ENCODE measurements at places on chromosomes 11 and 22.

GRCh38 chr22:39278040-39278439 is 33.3 kb upstream of the PDGFB start:
- DNase-seq: no peak

DNA sequence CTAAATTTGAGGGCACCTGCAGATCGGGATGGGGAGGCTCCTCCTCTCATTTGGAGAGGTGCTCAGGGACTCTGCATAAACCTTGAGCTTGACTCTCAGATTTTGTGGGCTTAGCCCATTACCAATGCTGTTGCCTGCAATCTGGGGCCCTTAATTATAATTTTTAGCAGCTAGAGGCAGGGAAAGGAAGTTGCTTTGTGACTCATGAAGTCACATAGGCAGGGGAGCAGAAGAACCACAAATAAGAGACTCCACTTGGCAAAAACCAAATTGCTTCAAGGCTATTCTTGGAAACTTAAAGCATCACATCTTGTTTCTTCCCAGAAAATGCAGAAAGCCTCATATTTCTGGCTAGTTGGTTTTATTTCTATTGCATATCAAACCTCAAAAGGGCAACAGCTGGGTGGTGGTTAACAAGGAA is 46.9 kb downstream of the MICAL2 start:
- DNase-seq: no peak

GRCh38 chr11:3197878-3198528 is 20.6 kb downstream of the MRGPRG start:
- no peak for DNase-seq

DNA sequence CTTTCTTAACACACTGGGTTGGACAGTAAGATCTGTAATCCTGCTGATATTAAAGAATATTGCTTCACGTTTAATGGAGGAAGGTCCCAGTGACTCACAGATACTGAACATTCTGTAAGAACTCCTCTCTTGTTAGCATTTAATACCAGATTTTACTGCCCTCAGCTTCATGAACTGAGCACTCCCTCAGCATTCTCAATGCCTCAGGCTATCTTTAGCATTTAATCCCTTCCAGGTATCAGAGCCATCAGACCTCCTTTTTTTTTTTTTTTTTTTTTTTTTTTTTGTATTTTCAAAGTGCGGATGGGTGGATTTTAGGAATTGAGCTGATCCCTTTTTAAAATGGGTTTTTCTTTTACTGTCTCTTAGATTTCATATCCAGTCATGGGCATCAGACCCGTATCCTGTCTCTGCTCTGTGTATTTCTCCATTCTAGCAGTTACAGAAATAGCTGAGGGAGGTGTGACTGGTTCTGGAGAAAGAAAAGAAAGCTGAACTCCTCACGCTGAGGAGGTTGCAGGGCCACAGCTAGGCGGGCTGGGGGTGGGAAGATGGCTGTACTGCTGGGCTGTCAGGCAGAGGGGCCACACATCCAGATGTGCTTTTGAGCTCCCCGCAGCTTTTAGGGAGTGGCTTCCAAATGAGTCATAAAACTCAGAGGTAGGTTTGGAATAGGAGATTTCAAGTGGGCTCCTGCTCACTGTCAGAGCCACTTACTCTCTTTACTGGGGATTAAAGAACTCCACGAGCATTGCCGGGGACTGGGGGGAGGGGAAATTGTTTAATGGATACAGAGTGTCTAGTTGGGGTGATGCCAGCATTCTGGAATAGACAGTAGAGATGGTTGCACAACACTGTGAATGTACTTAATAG is 97.0 kb downstream of the SYT9 start:
- DNase-seq: no peak

GRCh38 chr11:83852012-83852411 is 565.8 kb upstream of the CCDC90B start:
- DNase-seq: no peak

- DNase-seq: no peak
Observed at GRCh38 chr22:48414651-48415050, 1413.0 kb downstream of the BRD1 start.

- DNase-seq: no peak
Observed at GRCh38 chr22:17774926-17775685, 837 bp upstream of the BID start.

GRCh38 chr11:10688401-10688800 is 5.2 kb downstream of the IRAG1 start:
- DNase-seq: no peak

DNA sequence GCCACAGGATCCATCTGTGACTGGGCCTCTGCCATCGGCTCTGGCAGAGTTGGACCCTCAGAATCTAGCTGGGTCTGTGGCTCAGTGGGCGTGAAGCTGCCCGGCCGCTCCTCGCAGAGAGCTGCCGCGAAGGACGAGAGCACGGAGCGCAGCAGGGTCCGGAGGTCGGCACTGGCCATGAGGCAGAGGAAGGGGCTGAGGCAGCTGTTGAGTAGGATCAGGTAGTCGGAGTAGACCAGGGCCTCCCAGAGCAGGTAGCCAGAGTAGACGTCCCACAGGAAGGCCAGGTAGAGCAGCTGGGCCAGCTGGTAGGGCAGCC is 912 bp downstream of the GPR152 start:
- no peak for DNase-seq

- no peak for DNase-seq
Observed at GRCh38 chr22:48738204-48738980, 1089.3 kb downstream of the BRD1 start.

GRCh38 chr22:27769012-27769411 is 32.5 kb downstream of the MN1 start:
- DNase-seq: no peak

GRCh38 chr22:47600791-47601625 is 838.6 kb downstream of the TBC1D22A start:
- DNase-seq: no peak

DNA sequence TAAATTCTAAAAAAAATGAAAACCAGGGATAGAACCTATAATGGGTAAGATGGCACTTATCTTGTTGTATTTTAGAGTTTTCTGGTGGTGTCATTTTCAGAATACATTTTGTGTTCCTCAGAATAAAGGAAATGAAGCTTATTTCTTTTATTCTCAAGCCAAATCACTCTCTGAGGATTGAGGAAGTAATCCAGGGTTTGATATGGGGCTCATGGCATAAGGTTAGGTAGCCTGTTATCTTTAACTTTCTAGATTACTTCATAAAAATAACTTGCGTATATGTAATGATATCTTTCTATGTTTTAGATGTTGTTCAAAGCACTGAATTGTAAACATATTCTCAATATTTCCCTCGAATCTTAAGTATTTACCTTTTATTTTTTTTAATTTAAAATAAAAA is 33.5 kb downstream of the PDE3B start:
- DNase-seq: no peak

GRCh38 chr22:37920126-37920525 is 14.0 kb downstream of the MICALL1 start:
- no peak for DNase-seq

DNA sequence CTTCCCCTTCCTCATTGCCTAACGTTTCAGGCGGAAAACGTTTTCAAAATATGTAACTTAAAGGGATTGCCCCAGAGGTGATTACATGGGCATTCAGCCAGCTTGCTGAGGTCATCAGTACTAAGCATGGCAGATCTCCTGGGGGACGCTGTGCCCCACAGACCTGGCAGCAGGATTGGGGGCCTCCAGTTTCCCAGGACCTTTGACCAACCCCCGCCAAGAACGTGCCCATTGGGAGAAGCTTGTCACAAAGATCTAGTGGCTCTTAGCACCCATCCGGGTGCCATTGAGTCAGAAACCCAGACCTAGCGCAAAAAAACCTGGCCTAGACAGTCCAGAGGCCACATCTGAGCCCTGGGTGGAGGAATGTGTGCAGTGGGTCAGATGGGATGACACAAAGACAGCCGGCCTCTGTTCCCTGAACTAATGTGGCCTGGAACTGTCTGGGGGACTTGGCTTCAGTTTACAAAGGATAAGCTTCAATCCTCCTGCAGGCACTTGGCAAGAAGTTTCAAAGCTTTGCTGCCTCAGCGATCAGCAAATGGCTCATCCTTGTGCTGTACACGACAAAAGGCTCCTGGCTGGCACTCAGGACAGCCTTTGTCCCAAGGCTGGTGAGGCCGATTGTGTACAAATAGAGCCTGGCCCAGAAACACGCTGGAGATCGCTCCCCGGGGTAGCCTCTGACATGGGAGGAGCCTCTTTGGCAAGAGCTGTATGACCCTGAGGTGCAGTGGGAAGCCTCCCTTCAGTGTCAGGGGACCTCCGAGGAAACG is 9.5 kb downstream of the C1QTNF6 start:
- no peak for DNase-seq

DNA sequence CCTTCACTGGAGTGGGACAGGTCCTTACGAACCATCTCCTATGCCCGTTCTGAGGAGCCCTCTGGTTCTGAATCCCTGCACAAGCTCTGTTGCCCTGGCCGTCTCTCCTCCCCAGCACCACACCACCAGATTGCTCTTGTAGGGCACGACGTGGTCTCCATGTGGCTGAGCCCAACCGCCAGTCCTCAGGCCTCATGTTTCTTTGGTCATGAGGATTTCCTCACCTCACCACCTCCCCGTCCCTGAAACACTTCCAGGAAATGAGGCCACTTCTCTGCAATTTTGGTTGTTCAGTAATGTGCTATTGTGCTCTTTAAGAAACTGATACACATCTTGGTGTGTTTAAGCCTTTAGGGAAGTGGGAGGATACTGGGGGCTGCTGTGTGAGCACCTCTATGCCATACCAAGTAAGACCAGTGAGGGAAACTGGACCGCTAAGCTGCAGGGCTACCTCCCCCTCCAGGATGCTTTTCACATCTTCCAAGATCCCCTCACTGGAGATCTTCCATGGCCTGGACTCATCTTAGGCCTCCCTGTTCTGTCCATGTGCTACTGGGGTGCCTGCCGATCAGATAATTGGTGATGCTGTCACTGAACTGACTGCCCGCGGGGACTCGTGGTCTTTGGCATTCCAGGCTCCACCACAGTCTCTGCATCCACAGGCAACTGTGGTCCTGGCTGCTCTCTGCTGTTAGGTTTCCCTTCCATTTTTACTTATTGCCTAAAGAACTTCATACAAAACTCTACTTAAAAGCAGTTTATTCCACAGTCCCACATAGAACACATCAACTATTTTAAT is 21.9 kb downstream of the DRICH1 start:
- DNase-seq: no peak

GRCh38 chr22:30828187-30829155 is 133.8 kb downstream of the OSBP2 start:
- no peak for DNase-seq

- no peak for DNase-seq
Observed at GRCh38 chr11:29641201-29641600, 375.6 kb downstream of the KCNA4 start.

GRCh38 chr11:77361184-77361583 is 59.7 kb upstream of the GDPD4 start:
- DNase-seq: no peak

GRCh38 chr22:43002202-43002586 is 12.8 kb downstream of the PACSIN2 start:
- no peak for DNase-seq

DNA sequence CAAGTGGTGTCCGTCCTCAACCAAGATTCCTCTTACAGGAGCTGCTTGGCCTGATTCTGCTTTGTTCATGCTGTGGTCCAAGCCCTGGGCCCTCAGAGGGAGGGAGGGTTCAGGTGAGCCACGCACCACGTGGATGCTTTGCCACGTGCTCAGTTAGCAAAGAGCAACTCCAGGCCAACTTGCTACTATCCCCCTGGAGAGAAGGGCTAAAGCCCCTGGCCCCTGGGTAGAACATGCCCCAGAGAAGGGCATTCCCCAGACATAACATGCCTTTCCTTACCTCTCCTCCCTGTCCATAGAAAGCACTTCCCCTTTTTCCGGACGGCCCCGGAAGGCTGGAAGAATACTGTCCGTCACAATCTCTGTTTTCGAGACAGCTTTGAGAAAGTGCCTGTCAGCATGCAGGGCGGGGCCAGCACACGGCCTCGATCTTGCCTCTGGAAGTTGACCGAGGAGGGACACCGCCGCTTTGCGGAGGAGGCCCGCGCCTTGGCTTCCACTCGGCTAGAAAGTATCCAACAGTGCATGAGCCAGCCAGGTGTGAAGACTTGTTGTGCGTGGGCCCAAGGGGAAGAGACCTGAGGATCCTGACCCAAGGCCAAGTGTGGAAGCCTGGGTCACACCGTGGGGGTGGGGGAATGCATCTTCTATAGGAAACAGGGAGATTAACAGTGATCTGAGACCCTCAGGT is 8.8 kb downstream of the FOXR1 start:
- no peak for DNase-seq

GRCh38 chr11:111582163-111582562 is 20.1 kb upstream of the SIK2 start:
- DNase-seq: no peak

DNA sequence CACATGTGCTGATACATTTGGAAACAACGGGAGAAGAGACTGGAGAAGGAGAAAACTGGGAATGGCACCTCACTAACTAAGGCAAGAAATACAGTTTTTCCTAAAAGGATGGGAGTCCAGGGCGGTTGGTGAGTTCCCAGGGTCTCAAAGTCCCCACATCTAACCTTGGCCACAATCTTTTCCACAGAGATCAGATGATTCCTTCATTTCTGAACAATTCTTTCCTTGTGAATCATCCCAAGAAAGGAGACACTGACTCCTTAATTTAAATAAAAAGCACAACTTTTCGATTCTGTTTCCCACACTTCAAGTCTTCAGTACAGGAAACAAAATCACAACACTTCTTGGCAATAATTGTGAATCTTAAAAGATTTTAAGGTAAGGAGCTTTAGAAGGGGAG is 384.7 kb downstream of the DCDC1 start:
- DNase-seq: no peak

DNA sequence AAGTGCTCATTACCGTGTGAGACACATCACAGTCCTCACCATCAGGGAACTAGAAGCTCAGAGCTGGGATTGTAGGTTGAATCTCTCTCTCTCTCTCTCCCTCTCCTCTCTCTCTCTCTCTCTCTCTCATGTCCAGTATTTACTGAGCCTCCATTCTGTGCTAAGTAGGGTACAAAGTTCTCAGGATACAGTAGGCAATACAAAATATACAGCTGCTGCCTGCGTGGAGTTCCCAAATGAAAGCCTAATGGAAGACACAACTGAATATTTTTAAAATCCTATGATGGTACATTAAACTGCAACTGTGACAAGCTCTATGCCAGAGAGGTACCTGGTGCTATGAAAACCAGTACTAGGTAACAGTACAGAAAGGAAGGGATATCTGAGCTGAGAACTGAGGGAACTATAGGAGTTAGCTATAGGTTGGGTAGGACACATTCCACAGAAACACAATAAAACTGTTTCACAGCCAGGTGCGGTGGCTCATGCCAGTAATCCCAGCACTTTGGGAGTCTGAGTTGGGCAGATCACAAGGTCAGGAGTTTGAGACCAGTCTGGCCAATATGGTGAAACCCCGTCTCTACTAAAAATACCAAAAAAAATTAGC is 9.6 kb upstream of the PRG2 start:
- no peak for DNase-seq

DNA sequence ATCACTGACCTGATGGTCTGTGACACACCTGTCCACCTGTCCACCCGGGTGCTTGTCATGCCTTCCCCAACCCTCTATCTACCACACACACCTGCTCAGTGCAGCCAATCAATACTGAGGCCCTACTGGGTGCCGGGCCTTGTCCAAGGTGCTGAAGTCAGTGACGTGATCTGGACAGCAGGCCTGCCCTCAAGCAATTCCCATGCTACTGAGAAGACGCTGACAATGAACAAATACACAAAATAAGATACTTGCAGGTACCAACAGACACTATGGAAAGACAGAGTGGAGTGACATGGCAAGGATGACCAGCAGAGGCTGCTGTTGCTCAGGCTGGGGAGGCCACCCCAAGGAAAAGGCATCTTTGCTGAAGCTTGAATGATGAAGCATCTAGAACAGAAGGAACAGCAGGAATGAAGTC is 21.2 kb downstream of the PLAAT3 start:
- no peak for DNase-seq

- DNase-seq: no peak
Observed at GRCh38 chr11:47378836-47379170, 456 bp upstream of the SPI1 start.

GRCh38 chr11:60725592-60725991 is 1.1 kb downstream of the MS4A18 start:
- no peak for DNase-seq
